Upper lobe of right lung (tissue), 1 donor: ENCODE measurements at places on chromosomes 2 and 18. TPM values are rescaled to one million over a fixed set of nuclear protein-coding genes. Genes with fewer than 3 reads are reported as not detected.

DNA sequence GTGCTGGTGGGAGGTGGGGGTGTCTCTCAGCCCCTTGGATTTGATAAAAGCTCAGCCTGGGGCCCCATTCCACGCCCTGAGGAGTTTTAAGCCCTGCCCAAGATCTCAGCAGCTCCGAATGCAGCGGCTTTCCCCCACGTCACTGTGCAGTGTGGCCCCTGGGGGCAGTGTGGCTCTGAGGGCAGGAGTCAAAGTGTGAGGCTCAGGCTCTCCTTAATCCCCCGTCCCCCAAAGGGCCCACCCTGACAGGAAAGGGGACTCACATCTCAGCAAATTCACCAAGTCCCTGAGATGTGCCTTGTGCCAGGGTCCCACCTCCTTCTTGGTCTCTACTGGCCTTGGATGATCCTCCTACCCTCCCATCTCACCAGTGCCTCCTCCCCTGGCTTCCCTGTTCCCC lies 25.2 kb downstream of the NPPC start:
- no peaks in the 10 kb centered on the region for H3K27me3 ChIP-seq
- no peaks in the 10 kb centered on the region for H3K36me3 ChIP-seq
- no peak for DNase-seq
- no peak overlapping the region for H3K27ac ChIP-seq
- H3K4me1 ChIP-seq, result no peaks in the 10 kb centered on the region

DNA sequence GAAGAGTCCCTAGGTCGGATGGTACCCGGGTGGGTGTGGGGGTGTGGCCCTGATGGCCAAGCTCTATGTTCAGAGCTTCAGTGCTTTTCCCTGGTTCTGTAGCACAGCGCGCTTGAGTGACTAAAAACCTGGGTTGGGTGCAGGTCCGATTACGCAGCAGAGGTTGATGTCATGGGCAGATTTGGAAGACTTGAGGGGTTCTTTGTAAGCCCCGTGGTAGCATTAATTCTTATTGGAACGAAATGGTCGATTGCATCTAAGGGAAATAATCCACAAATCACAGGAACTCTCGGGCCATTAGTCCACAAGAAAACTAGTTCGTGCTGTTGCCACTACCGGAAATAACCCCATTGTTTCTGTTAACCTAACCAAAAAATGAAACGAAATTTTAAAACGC lies 9.0 kb downstream of the HOXD8 start:
- H3K4me3 ChIP-seq, result no peak overlapping the region
- H3K4me1 ChIP-seq, result peaks cover 15% of the 10 kb centered on the region
- H3K27me3 ChIP-seq, result peaks cover 96% of the 10 kb centered on the region
- no peak for DNase-seq
- H3K36me3 ChIP-seq, result no peaks in the 10 kb centered on the region

GRCh38 chr2:181725476-181725875 lies 45.2 kb upstream of the NEUROD1 start:
- H3K27me3 ChIP-seq, result no peaks in the 10 kb centered on the region
- no peak for DNase-seq
- no peaks in the 10 kb centered on the region for H3K36me3 ChIP-seq
- no peak overlapping the region for H3K4me3 ChIP-seq
- no peak overlapping the region for H3K27ac ChIP-seq

DNA sequence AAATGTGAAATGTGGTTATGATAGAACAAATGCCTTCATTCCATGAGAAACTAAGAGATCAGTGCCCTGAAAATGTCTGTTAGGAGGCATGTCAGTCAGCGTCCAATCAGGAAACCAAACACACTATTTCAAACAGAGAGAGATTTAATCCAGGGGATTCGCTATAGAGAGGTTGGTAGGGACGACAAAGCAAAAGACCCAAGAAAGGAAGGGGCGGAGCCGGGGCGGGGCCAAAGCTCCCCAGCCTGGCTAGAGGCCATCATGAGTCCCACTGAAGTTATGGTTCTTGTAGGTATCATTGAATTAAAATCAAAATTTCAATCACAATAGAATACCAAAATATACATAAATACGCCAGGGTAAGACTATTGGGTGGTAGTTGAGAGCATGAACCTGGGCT lies 32.9 kb upstream of the RNF149 start:
- no peaks in the 10 kb centered on the region for H3K36me3 ChIP-seq
- H3K27ac ChIP-seq, result no peak overlapping the region
- no peaks in the 10 kb centered on the region for H3K27me3 ChIP-seq
- peaks cover 20% of the 10 kb centered on the region for H3K4me1 ChIP-seq
- no peak for DNase-seq

GRCh38 chr2:215668378-215668775 lies 232.5 kb upstream of the FN1 start:
- no peak overlapping the region for H3K4me3 ChIP-seq
- H3K4me1 ChIP-seq, result peaks cover 8% of the 10 kb centered on the region
- no peak overlapping the region for H3K27ac ChIP-seq
- H3K36me3 ChIP-seq, result no peaks in the 10 kb centered on the region
- no peaks in the 10 kb centered on the region for H3K27me3 ChIP-seq

- H3K4me1 ChIP-seq, result peaks cover 3% of the 10 kb centered on the region
- no peaks in the 10 kb centered on the region for H3K36me3 ChIP-seq
- no peak overlapping the region for H3K4me3 ChIP-seq
- H3K27me3 ChIP-seq, result no peaks in the 10 kb centered on the region
- no peak overlapping the region for H3K27ac ChIP-seq
Measured at GRCh38 chr2:58540681-58541080, 299.6 kb upstream of the FANCL start.

DNA sequence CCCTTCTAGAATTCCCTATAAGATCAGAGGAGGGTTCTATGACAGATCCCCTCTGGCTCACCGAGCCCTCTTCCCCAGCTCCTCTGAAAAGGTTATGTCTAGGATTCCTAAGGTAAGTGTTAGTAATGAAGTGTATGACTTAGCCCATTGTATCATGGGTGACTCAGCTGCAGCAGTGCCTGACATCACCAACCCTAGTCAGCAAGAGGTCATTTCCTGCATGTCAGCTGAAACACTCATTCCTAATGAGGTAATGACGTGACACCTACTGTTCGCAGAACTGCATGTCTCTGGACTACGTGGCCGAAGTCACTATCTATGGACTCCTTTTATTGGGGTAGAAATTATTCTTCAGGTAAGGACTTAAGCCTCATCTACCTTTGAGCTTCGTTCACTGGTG lies 196.1 kb upstream of the MYT1L start:
- no peaks in the 10 kb centered on the region for H3K36me3 ChIP-seq
- H3K4me3 ChIP-seq, result no peak overlapping the region
- H3K27me3 ChIP-seq, result no peaks in the 10 kb centered on the region

- no peaks in the 10 kb centered on the region for H3K4me1 ChIP-seq
- no peak overlapping the region for H3K27ac ChIP-seq
- no peaks in the 10 kb centered on the region for H3K36me3 ChIP-seq
- DNase-seq, result no peak
- no peaks in the 10 kb centered on the region for H3K27me3 ChIP-seq
- no peak overlapping the region for H3K4me3 ChIP-seq
Measured at GRCh38 chr2:14340703-14341102, 291.8 kb upstream of the LRATD1 start.

GRCh38 chr18:77899972-77900754 lies 650.5 kb downstream of the GALR1 start:
- no peak for DNase-seq
- H3K4me1 ChIP-seq, result no peaks in the 10 kb centered on the region
- peaks cover 5% of the 10 kb centered on the region for H3K27me3 ChIP-seq
- no peaks in the 10 kb centered on the region for H3K36me3 ChIP-seq

GRCh38 chr2:222521099-222521498 lies 96.8 kb downstream of the SGPP2 start:
- no peaks in the 10 kb centered on the region for H3K36me3 ChIP-seq
- no peak overlapping the region for H3K27ac ChIP-seq
- no peak for DNase-seq
- H3K27me3 ChIP-seq, result no peaks in the 10 kb centered on the region
- no peak overlapping the region for H3K4me3 ChIP-seq
- H3K4me1 ChIP-seq, result peaks cover 12% of the 10 kb centered on the region

- DNase-seq, result no peak
- no peak overlapping the region for H3K4me3 ChIP-seq
- no peaks in the 10 kb centered on the region for H3K36me3 ChIP-seq
- peaks cover 14% of the 10 kb centered on the region for H3K4me1 ChIP-seq
Measured at GRCh38 chr2:197801033-197801432, 3.4 kb upstream of the PLCL1 start.

GRCh38 chr2:35503738-35504199 lies 851.8 kb upstream of the CRIM1 start:
- no peak overlapping the region for H3K27ac ChIP-seq
- H3K4me1 ChIP-seq, result no peaks in the 10 kb centered on the region
- H3K4me3 ChIP-seq, result no peak overlapping the region
- H3K27me3 ChIP-seq, result no peaks in the 10 kb centered on the region
- DNase-seq, result no peak
- H3K36me3 ChIP-seq, result no peaks in the 10 kb centered on the region

- H3K4me1 ChIP-seq, result no peaks in the 10 kb centered on the region
- no peak for DNase-seq
- no peaks in the 10 kb centered on the region for H3K27me3 ChIP-seq
- no peaks in the 10 kb centered on the region for H3K36me3 ChIP-seq
- H3K27ac ChIP-seq, result no peak overlapping the region
- no peak overlapping the region for H3K4me3 ChIP-seq
Measured at GRCh38 chr18:52499644-52500043, 159.6 kb downstream of the DCC start.

- no peaks in the 10 kb centered on the region for H3K36me3 ChIP-seq
- H3K27me3 ChIP-seq, result no peaks in the 10 kb centered on the region
- no peak overlapping the region for H3K4me3 ChIP-seq
Measured at GRCh38 chr18:50590593-50590992, 30.7 kb downstream of the MAPK4 start.

DNA sequence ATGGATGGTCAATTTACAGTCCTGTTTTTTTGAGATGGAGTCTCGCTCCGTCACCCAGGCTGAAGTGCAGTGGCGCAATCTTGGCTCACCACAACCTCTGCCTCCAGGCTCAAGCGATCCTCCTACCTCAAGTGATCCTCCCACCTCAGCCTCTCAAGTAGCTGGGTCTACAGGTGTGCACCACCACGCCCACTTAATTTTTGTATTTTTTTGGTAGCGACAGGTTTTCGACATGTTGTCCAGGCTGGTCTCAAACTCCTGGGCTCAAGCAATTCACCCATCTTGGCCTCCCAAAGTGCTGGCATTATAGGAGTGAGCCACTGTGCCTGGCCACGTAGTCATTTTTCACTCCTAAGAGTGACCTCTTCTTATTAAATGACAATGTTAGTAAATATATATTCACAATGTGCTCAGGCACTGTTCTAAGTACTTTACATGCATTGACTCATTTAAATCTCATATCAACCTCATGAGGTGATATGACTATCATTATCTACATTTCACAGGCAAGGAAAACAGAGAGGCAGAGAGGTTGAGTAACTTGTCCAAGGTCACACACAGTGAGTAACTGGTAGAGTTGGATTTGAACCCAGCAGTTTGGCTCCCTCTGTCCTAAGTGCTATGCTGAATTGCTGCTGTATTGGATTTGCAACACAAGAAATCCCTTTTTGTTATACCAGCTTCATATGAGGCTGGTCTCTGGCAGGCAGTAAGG lies 5.6 kb upstream of the DIS3L2 start:
- H3K4me3 ChIP-seq, result no peak overlapping the region
- DNase-seq, result no peak
- no peaks in the 10 kb centered on the region for H3K4me1 ChIP-seq
- H3K27ac ChIP-seq, result no peak overlapping the region

DNA sequence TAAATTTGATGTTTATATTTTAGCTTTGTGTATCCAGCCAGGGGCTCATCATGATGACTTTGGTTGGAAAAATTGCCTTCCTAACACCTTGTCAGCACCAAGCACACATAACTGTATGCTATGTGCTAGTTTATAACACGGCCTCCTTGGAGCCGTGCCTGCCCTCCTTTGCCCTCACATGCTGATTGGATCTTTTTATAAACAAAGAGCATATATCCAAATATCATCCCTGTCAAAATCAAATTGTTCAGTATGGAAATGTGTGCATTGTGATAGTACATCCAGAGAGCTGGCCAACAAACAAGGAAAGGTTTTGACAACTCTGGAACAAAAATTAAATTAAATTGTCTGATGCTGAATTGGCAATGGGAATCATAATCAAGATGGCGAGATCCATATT lies 241.5 kb downstream of the DCDC2C start:
- H3K36me3 ChIP-seq, result no peaks in the 10 kb centered on the region
- H3K27ac ChIP-seq, result no peak overlapping the region
- no peak overlapping the region for H3K4me3 ChIP-seq
- H3K27me3 ChIP-seq, result no peaks in the 10 kb centered on the region
- no peaks in the 10 kb centered on the region for H3K4me1 ChIP-seq
- DNase-seq, result no peak

- peaks cover 5% of the 10 kb centered on the region for H3K36me3 ChIP-seq
- DNase-seq, result peak; percentile 95
- H3K4me3 ChIP-seq, result peak overlapping the region; percentile 83
- peaks cover 50% of the 10 kb centered on the region for H3K4me1 ChIP-seq
Measured at GRCh38 chr18:48951448-48952286, 902 bp upstream of the SMAD7 start.

- H3K4me3 ChIP-seq, result no peak overlapping the region
- DNase-seq, result no peak
- H3K27me3 ChIP-seq, result no peaks in the 10 kb centered on the region
- H3K27ac ChIP-seq, result no peak overlapping the region
- no peaks in the 10 kb centered on the region for H3K4me1 ChIP-seq
Measured at GRCh38 chr2:152782171-152782570, 63.8 kb downstream of the ARL6IP6 start.

DNA sequence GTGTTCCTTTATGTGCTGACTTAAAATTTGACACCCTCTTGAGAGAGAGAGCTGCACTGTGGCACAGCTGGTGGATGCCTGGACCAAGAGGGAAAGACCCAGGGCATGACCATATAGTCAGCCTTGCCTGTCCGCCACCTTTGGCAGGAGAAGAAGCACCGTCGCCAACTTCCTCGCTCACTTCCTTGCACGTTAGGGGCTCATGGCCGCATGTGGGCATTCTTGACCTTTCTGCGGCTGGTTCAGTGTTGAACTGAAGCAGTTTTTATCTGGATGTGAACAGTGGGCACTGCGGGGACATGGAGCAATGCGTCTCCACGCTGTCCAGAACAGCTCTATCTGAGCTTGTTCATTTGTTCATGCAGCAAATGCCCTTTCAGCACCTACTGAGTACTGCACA lies 66.9 kb downstream of the TRAPPC12 start:
- DNase-seq, result no peak
- peaks cover 76% of the 10 kb centered on the region for H3K36me3 ChIP-seq
- H3K27me3 ChIP-seq, result no peaks in the 10 kb centered on the region
- H3K4me3 ChIP-seq, result no peak overlapping the region

DNA sequence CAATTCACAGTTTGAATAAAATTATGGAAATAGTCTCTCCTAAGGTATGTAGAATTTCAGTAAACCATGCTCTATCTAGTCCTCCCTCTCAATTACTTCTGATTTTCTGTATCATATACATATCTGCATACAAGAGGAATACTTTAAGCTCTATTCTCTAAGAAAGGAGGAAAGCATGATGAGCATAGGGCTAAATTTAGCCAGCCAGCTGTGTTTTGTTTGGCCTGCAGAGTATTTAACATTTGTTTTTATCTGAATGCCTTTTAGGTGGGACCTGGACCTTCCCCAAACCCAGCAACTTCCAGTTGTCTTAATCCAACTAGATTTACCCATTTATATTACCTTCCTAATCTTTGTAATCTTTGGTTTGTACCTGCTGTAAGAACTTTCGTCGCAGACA lies 42.2 kb upstream of the FAM117B start:
- no peak overlapping the region for H3K27ac ChIP-seq
- H3K4me1 ChIP-seq, result peaks cover 10% of the 10 kb centered on the region
- no peak for DNase-seq

Gene PSMA8
- total RNA-seq, result not detected

Gene DNAH6
- total RNA-seq, result 1.1 TPM

Gene PASK
- total RNA-seq, result 15.7 TPM

Gene MC5R
- not detected for total RNA-seq

Gene SP5
- 2.5 TPM for total RNA-seq

Gene FSIP2
- total RNA-seq, result 0.29 TPM

Gene DTNA
- 21.8 TPM for total RNA-seq
